ENCODE measurements at places on chromosomes 11 and 22.

DNA sequence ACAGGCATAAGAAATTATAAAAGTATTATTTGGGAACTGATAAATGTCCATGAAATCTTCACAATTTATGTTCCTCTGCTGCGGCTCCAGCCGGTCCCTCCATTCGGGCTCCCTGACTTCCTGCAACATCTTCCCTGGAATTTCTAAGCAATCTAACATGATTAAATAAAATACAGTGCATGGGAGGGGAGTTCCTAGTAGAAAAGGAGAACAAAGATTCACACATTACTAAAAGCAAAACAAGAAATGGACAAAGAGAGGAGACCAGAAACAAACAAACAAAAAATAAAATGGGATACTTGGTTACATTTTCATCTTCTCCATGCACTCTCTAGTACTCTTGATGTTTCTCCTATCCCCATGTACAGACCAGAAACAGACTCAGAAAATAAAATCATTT, 8.6 kb upstream of the APOL4 start:
- DNase-seq, result no peak

DNA sequence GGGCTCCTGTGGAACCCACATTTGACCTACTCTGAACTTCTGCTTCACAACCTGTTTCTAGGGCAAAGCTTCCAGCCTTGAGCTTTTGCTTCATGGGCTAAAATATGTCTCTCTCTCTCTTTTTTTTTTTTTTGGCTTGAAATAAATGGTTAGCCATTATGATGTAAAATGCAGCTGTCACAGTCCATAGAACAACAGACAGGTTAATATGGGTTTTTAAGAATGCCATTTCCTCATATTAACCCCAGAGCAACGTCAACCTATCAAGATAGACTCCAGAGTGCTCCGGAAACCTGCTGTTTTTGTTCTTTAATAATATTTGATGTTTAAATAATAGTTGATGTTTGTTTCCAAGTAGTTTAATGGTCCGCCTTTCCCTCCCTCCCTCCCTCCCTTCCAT, 285.6 kb downstream of the TENM4 start:
- no peak for DNase-seq

GRCh38 chr11:45030778-45031177, 80.1 kb upstream of the TP53I11 start:
- DNase-seq, result no peak

DNA sequence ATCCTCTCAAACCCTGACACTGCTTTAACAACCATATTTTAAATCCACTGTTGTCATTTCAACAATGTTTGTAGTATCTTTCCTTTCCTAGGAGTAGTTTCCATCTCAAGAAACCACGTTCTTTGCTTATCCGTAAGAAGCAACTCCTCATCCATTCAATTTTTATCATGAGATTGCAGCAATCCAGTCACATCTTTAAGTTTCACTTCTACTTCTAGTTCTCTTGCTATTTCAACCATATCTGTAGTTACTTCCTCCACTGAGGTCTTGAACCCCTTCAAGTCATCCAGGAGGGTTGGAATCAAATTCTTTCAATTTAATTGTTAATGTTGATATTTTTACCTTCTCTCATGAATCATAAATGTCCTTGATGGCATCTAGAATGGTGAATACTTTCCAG, 22.4 kb downstream of the CCDC82 start:
- DNase-seq, result no peak

DNA sequence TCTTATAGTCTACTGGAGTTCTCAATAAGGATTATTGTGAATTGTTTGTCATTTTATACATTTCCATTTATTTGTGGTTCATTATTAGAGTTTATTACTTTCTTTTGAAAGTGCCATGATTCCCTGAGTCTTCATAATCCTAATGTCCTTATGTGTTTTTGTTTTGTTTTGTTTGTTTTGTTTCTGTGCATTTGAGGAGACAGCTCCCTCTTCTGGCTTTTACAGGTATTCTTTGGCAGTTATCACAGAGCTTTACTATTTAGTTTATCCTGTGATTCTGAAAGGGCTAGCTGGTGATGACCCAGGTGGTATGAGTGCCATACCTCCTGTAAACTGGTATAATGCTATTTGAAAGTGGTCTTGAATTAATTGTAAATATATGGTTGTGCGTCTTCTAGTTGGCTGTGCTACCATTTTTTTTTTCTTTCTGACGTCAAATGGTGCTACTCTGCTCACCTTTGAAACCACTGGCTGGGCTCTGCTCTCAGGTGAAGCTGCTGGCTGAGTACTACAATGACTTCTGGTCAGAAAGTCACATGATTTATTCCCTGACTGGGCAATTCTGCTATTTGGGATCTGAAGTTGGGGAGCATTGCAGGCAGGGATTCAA, 751.2 kb downstream of the JRKL start:
- no peak for DNase-seq

- DNase-seq, result no peak
These were observed 6.2 kb downstream of the MRGPRD start for GRCh38 chr11:68974421-68975194.

GRCh38 chr22:44068422-44069191, 44.5 kb downstream of the PARVB start:
- DNase-seq, result no peak

- peak; percentile 39 for DNase-seq
These were observed 1.2 kb upstream of the ARHGEF12 start for GRCh38 chr11:120334894-120335462.

GRCh38 chr11:109991835-109992234, 101.4 kb upstream of the ZC3H12C start:
- DNase-seq, result no peak

GRCh38 chr11:125263268-125263790, 98.8 kb downstream of the PKNOX2 start:
- peak; percentile 14 for DNase-seq

DNA sequence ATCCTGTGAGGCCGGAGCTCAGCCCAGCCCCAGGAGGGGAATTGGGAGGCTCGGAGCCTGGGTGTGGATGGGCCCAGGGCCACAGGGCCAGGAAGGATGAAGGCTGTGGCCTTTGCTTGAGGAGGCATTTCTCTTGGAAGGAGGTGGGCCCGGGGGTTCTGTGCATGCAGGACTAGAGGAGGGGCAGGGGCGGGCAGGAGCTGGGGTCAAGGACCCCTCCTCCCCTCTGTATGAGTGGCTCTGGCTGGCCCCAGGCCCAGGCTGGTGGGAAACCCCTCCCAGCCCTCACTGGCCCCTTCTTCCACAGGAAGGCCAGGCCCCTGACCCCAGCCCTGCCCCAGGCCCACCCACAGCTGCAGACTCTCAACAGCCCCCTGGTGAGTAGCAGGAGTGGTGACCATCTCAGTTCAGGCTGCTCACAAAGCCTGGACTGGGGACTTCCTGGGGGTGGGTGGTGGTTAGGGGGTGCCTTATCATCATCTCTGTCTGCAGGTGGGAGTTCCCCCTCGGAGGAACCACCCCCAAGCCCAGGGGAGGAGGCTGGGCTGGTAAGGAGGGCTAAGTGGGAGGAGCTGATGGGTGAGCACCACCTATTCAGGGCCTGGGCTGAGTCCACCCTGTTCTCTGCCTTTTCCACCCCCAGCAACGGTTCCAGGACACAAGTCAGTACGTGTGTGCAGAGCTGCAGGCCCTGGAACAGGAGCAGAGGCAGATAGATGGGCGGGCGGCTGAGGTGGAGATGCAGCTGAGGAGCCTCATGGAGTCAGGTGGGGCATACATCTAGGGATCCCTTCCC, 6.0 kb downstream of the KCNK7 start:
- no peak for DNase-seq

- DNase-seq, result no peak
These were observed 22.9 kb upstream of the FGF3 start for GRCh38 chr11:69841859-69842698.

DNA sequence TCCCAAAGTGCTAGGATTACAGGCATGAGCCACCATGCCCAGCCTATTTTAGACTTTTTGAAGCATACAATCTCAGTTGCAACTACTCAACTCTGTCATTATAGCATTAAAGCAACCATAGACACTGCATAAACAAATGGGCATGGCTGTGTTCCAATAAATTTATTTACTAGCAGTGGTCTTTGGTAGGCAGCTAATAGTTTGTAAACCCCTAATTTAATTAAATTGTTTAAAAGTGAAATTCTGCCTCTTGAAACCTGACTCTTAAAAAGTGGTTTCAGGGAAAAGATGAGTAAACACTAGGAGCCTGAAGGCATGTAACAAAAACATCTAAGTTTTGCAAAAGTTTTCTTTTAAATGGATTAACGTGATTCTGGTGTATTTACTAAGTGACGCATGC, 1364.5 kb downstream of the LRRC4C start:
- DNase-seq, result no peak

- no peak for DNase-seq
These were observed 48.3 kb downstream of the SYT13 start for GRCh38 chr11:45237711-45238315.

DNA sequence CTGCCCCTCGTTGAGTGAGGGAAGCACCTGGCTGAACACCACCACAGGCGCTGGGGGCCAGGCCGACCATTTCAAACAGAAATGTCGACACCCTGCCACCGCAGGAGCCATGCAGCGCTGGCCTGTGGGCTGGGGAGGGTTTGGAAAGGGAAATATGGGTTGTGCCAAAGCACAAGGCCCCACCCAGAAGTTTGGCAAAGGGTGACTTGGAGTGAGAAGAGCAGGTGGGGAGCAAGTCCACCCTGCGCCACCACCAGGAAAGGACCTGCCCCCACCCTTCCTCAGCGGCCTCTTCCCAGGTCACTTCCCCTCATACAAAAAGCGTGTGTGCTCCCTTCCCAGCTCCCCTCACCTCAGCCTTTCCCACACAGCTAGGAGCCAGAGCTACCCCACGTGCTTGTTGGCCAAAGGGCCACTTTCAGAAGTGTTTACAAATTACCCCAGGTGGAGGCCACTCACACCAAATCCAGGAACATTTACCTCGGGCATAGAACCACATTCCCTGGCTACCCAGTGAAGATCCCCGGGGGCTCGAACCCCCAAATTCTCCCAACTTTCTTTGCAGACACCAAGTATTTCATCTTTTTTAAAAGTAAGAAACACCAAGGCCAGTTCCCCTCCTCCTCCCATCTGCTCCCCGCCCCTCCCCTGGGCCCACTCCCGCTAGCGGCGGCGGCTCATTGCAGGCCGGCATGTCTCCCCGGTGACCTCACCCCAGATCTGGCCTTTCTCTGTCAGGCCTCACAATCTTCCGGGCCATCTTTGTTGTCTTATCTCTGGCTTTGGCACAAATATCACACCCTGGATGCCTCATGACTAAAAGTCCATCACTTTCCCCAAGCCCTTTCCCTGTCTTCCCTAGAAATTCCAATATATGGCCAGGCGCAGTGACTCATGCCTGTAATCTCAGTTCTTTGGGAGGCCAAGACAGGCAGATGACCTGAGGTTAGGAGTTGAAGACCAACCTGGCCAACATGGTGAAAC, 20.5 kb upstream of the SCGB1A1 start:
- no peak for DNase-seq

DNA sequence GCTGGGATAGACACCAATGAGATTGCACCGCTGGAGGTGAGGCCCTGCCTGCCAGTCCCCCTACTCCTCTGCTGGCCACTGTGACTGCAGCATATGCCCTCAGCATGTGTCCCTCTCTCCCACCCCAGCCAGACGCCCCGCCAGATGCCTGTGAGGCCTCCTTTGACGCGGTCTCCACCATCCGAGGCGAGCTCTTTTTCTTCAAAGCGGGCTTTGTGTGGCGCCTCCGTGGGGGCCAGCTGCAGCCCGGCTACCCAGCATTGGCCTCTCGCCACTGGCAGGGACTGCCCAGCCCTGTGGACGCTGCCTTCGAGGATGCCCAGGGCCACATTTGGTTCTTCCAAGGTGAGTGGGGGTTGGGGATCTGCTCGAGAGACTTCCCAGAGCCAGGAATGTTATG, 5.7 kb upstream of the SMARCB1 start:
- DNase-seq, result no peak

- DNase-seq, result no peak
These were observed 429.5 kb downstream of the TBC1D22A start for GRCh38 chr22:47191671-47192650.

DNA sequence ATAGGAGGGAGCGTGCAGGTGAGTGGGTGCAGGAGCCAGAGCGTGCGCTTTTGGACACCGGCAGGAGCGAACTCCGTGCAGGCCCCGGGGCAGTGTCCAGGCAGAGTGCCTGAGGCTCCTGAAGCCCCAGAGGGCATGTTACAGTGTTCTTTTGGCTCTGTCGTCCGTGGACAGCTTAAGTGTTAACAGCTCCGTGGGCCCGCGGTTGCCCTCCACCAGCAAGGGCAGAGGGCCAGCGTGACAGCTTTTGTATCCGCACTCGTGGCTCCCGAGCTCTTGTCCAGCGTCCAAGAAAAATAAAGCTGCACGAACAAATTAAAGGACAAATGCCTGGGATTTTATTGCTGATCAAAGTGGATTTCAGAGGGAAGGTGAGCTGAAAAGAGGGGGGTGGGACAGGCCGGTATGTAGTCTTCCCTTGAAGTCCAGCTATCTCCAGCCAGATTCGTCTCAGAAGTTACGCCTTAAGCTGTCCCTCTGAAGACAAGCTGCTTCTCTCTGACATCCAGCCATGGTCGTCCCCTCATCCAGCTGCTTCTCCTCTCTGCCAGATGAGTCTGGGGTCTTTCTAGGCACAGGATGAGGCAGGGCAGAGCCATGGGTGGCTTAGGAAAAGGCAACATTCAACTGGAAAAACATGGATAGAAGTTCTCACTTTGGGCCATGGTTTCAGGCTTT, 968 bp upstream of the TMEM109 start:
- no peak for DNase-seq

GRCh38 chr11:2444821-2445745, at the start of gene KCNQ1:
KCNQ1 (plus strand) TSS chr11:2445008; CDS start chr11:2445099, 91 bp downstream.
- no peak for DNase-seq

DNA sequence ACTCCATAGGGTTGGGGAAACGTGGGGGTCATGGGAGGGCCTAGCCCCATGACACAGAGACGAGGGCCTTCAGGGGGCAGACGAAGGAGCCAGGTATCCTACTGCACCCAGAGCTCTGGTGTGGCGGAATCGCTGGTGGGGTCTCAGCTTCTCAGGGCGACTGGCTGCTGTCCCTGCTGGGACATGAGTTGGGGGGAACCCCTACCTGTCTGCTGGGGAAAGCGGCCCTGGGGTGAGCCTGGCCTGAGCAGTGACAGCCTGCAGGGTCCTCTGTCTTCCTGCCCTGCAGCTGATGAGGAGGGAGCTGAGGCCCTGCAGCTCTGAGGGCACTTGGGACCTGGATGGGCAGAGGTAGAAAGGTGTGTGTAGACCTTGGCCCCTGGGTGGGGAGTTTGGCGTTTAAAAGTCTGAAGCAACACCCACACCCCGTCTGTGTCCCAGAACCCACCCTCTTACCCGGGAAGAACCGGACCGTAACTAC, 33.6 kb upstream of the GRAMD4 start:
- no peak for DNase-seq

DNA sequence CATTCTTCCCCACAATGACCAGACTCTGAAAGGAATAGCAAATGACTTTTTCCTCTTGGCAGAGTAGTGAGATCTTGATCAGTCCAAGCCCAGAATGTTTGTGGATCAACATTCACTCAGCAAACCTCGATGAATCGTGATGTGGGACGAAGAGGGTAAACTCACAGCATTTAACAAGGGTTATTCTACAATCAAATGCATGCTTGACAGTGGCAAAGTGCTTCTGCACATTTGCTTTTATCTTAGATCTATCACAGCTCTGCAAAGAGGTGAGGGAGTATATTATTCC, 31.8 kb downstream of the TMPRSS5 start:
- no peak for DNase-seq

GRCh38 chr11:123241874-123242543, 47.0 kb upstream of the CLMP start:
- DNase-seq, result no peak
